NCI-H446 (cell line): ENCODE measurements at places on chromosomes 11 and 22.
A peak's percentile ranks its signal among the peaks of the same experiment; 100 is the strongest.

DNA sequence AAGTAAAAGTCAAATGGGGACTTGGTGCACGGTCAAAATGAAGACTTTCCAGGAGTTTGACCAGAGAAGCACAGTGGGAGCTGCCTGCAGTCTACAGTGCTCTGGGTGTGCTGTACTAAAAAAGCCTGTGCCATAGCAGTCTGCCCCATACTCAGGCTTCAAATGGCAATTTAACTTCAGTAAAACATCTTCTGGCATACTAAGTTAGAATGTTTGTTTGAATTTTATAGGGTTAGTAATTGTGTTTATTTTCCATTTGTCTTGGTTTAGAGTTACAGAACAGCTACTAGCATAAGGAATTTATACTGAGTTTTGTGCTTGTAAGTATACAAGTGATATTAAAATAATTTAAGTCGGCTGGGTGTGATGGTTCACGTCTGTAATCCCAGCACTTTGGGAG lies 29.3 kb upstream of the LIPT2 start:
- DNase-seq, result no peak

GRCh38 chr11:88280673-88281316 lies 56.7 kb downstream of the CTSC start:
- DNase-seq, result peak; percentile 89

DNA sequence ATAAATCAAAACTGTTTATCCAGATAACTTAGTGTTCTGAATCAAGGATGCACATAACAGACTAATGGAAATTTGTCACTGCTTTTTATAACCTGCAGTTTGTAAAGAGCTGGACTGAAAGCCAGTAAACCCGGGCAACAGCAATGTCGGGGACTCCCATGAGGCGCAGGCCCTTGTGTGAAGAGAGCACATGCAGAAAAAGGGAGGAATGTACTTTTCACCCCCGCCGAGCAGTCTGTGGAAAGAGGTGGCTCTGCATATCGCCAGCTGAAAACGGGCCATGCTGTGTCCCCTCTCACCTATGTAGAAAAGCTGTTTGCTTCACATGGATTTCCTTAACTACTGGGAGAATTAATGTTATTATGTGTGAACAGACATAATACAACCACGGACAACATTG lies 291.2 kb downstream of the CADM1 start:
- no peak for DNase-seq

- no peak for DNase-seq
Measured at GRCh38 chr11:66851698-66852465, 5.0 kb upstream of the LRFN4 start.

- no peak for DNase-seq
Measured at GRCh38 chr11:34145847-34146381, 40.5 kb downstream of the NAT10 start.

GRCh38 chr11:35937700-35938099 lies 6.2 kb upstream of the LDLRAD3 start:
- DNase-seq, result no peak

GRCh38 chr11:126857860-126858808 lies 142.4 kb downstream of the KIRREL3 start:
- no peak for DNase-seq

GRCh38 chr11:86551288-86552092 lies 120.9 kb downstream of the ME3 start:
- DNase-seq, result no peak

GRCh38 chr11:35620795-35621194 lies 2.5 kb downstream of the FJX1 start:
- no peak for DNase-seq

DNA sequence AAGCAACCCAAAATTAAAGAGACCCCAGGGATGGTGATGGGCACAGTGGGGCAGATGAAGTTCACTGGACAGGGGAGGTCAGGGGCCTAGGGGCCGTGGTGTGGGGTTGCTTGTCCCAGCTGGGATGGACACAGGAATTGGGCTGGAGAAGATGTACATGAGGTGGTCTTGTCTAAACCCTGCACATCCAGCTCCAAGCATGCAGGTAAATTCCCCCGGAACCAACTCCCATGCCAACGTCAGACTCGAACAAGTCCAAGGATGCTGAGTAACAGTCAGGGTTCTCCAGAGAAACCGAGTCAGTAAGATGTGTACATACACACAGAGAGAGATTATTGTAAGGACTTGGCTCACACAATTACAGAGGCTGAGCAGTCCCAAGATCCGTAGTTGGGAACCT lies 28.9 kb downstream of the TSPAN32 start:
- DNase-seq, result no peak

- no peak for DNase-seq
Measured at GRCh38 chr11:10305262-10305963, 540 bp downstream of the ADM start.

- no peak for DNase-seq
Measured at GRCh38 chr22:46763051-46763705, 728 bp downstream of the TBC1D22A start.

GRCh38 chr11:44332665-44333064 lies 22.7 kb upstream of the ALX4 start:
- no peak for DNase-seq

DNA sequence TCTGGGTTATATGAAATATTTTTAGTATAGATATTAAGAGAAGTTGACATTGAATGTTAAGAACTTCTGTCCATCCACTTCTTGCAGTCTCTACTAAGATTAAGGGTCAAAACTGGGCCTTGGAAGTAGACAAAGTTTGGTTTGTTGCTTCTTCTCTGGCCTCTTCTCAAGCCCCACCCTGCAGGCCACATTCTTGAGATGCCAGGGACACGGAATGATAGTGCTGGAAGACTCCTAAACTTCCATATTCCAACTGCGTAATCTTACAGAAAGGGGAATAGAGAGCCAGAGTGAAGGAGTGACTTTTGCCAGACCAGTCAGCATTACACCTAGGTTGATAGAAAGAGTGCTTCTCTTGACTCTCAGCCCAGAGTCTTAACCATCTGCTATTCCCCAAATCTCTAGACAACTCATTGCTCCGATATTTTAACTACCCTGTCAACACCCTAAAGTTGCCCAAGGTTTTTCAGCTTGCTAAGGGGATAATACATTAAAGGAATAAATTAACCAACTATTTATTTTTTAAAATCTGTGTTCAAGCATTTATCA lies 136.4 kb upstream of the SYN3 start:
- no peak for DNase-seq

- no peak for DNase-seq
Measured at GRCh38 chr22:47167056-47167455, 404.6 kb downstream of the TBC1D22A start.

DNA sequence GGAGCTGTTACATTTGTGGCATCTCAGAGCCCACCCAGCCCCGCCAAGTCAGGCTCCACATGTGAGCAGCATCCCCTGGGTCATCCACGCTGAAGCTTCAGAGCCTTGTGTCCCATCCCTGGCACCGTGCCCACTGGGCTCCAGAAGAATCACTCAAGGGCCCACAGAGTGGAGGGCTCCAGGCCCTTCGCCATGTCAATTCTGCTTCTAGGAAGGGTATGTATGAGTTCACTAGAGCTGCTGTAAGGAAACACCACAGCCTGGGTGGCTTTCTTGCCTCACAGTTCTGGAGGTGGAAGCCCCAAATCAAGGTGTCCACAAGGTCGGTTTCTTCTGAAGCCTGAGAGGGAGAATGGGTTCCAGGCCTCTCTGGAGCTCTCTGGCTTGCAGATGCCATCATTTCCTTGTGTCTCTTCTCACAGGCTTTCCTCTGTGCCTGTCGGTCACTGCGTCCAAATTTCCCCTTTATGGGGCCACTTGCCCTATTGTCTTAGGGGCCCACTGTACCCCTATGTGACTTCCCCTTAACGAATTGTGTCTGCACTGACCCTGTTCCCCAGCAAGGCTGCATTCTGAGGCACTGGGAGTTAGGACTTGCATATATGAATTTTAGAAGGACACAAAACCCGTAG lies 1476.0 kb downstream of the TBC1D22A start:
- no peak for DNase-seq

DNA sequence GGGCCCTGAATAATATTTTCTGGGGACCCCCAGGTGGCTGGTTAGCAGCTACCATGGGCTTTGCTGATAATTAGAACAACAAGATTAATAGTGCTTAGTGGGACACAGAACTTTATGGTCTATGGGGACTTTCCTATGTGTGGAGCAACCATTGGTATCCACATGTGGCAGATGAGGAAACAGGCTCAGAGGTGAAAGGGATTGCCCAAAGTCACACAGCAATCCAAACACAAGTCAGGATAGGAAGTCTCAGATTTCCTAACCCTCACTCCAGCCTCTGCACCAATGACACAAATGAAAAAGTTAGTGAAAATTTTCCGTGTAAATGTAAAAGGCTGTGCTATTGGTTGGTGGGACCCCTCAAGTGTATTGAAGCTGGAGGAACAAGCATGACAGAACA lies 15.3 kb upstream of the SLCO2B1 start:
- no peak for DNase-seq

- no peak for DNase-seq
Measured at GRCh38 chr22:21758091-21758864, 22.7 kb upstream of the YPEL1 start.

GRCh38 chr22:29877620-29878019 lies 5.4 kb upstream of the MTMR3 start:
- DNase-seq, result no peak

DNA sequence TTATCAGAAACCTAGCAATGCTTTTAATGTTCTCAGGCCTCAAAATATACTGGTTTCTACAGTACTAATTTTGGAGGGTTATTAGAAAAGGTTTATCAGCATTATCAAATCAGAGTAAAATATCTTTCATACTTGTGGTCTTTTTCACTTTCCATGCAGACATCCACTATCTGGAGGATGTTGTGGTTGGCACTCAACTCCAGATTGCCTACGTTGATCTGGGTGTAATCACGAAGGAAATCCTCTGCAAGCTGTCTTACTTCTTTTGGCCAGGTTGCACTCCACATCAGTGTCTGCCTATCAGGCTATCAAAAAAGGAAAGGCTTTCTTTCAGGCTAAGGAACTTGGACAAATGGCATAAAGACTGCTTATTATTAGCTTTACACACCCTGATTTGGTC lies 11.6 kb downstream of the DDX17 start:
- no peak for DNase-seq

- no peak for DNase-seq
Measured at GRCh38 chr11:133548641-133549040, 16.3 kb upstream of the OPCML start.

- no peak for DNase-seq
Measured at GRCh38 chr22:49983148-49984042, 22.8 kb downstream of the PIM3 start.

DNA sequence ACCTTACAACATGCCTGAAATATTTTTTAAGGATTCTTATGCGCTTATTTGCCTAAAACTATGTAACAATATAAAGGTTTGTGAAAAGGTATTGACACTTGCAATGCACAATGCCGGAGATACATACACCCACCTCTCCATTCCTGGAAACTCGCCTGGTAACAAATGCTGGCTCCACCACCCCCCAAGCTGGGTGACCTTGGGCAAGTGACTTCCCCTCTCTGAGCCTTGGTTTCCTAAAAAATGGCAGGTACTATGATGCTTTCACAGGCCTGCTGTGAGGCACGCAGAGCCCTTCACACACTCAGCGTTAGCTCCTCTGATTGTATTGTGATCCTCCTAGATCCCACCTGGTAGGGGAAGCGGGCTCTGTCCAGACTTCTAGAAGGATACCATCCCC lies 2.3 kb downstream of the GAL3ST1 start:
- DNase-seq, result no peak

- no peak for DNase-seq
Measured at GRCh38 chr11:104944076-104944475, 24.3 kb downstream of the CASP4 start.

DNA sequence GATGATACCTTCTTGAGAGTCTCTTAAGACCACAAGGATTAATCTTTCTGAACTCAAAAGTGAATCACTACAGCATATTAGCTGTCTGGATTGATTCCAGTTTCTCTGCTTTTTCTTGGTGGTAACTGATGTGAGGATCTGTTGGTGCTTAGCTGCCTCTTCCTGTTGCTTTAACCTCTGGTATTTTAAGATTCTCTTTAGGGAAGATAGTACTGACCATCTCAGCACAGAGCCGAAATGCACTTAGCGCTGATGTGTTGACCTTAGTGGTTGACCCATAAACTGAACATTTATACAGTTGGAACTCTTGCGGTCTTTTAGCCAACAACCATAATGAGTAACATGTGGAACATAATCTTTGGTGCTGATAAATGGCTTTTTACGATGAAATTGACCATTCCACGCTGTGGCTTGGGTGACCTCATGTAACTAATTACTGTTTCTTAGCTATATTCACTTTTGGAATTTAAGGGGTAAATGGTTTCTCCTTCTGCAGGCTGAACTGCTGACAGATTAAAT lies 33.7 kb downstream of the APLP2 start:
- DNase-seq, result no peak
